ENCODE measurements at places on chromosomes 16 and 17.

DNA sequence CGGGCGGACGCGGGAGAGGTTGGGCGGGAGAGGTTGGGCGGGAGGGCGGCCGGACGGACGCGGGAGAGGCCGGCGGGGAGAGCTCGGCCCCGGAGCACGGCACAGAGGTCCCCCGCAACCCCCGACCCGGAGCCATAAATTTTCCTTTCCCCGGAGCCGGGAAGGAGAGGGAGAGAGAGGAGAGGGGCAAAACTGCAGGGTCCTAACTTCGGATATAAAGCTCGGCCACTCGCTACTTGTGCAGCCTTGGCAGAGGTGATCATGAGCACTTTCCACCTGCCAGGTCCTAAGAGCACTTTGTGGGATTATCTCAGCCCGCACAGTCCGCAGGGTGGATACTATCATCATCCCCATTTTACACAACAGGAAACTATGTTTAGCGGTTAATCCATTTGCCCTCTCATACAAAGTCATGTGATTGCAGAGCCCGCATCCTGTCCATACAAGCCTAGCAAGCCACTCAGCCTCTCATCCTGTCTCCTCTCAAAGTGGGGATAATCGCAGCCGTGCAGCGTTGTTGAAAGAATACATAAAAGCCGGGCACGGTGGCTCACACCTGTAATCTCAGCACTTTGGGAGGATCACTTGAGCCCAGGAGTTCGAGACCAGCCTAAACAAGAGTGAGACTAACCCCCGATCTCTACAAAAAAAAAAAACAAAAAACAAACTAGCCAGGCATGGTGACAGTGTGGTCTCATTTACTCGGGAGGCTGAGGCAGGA lies 780 bp upstream of the DCAKD start:
- DNase-seq: peak; percentile 56

DNA sequence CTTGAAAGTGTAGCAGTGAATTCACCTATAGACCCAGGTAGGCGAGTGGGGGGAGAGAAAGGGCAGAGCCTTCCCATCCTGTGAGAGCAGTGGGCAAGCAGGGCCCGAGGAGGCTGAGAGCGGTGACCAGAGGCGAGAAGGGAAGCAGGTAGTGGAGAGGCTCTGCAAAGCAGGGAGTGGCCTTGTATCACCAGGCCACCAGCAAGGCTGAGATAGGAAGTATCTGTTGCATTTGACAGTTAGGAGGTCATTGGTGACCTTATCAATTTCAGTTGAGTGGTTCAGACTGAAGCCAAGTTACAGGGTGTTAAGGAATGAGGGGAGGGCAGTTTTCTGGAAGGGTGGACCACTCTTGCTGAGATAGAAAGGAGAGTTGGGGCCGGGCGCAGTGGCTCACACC lies 10.7 kb upstream of the HSD3B7 start:
- DNase-seq: no peak

DNA sequence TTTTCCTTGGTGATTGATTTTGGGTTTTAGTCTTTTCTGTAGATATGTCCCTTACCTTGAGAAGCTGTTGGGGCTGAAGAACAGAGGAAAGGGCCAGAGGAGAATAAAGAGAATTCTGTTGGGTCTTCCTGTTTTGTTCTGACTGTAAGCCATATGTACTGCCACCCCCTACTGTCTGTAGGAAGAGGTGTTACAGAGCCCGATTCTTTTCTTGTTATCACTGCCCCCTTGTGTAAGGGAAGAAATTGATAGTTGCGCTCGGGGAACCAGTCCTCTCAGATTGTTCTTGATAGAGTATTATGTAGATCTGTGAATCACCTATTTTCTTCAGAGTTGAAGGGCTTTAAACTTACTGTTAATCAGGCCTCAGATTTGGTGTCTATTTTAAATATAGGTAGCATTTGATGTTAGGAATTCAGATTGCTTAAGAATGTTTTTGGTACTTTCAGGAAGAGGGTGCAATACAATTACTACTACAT lies 2.4 kb downstream of the TANC2 start:
- DNase-seq: peak; percentile 81

DNA sequence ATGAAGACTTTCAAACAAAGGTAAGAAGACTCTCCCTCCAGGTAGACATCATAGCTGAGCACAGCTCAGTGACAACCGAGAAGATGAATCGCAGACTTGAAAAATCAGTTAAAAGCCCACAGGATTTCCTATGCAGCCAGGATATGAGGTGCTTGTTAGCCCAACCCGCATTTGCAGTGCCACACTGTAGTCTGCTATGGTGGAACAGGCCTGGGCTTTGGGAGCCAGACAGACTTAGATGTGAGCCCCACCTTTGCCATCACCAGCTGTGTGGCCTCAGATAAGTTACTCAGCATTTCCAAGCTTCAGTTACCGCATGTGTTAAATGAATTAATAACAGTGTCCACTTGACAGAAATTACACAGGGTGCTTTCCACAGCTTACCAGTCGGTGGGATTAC lies 204.4 kb upstream of the HS3ST3A1 start:
- no peak for DNase-seq

- no peak for DNase-seq
Observed at GRCh38 chr16:84785843-84786581, 33.8 kb upstream of the CRISPLD2 start.

GRCh38 chr16:29825145-29826044 lies 5.1 kb downstream of the MVP start:
- DNase-seq: no peak

GRCh38 chr16:1961651-1962067 lies 2.3 kb downstream of the NDUFB10 start:
- DNase-seq: no peak

- peak; percentile 19 for DNase-seq
Observed at GRCh38 chr16:56789360-56789759, 59.4 kb downstream of the NUP93 start.

GRCh38 chr16:87949071-87949744 lies 2.0 kb upstream of the BANP start:
- DNase-seq: no peak

Measured in CD4-positive, alpha-beta T cell treated with Interleukin-1 beta for 1 hour (primary cell).